ENCODE measurements at places on chromosomes 1 and 21.

DNA sequence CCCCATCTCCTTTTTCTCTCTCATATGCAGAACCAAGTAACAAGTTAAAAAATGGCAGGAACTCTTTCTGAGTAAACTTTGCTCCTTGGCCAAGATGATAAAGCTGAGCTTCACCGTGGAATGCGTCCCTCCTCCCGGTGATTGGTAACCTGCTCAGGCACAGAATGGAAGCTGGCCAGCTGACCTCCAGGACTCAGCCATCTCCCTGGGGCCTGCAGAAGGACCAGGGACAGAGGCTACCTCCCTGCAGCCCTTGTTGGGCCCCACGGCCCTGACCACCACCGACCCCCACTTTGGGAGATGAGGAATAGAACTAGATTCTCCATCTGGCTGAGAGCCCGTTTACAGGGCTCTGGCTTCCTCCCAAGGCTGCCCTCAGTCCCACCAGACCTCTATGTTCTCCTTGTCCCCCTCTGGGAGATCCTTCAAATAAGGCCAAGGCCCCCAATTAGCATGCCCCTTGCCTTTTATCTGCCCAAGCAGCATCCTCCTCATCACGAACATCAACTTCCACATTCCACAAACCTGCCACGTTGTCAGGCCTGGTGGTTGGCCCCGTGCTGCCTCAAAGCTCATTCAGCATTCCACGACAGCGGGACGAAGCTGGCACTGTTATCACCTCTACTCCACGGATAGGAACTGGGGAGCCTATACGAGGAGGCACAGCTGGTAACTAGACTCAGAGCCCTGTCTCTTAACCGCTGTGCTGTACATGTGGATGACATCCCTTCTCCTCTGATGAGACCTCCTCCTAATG lies 74.2 kb downstream of the CD34 start:
- DNase-seq, result no peak

DNA sequence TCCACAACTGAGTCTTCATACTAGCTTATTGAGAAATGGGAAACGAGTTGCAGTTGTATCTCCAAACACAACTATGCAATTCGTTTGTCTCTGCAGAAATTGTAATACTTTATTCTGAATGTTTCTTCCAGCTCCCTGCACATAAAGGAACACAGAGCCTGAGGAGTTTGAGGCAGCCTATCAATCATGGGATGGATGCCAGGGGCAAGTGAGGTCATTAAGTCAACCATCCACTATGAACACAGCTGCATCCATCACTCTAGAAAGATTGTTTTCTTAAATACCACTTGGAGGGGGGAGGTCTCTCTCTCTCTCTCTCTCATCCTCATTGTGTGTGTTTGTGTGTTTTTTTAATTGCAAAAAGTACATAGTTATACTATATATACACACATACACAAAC lies 2.9 kb upstream of the PSMB2 start:
- no peak for DNase-seq

DNA sequence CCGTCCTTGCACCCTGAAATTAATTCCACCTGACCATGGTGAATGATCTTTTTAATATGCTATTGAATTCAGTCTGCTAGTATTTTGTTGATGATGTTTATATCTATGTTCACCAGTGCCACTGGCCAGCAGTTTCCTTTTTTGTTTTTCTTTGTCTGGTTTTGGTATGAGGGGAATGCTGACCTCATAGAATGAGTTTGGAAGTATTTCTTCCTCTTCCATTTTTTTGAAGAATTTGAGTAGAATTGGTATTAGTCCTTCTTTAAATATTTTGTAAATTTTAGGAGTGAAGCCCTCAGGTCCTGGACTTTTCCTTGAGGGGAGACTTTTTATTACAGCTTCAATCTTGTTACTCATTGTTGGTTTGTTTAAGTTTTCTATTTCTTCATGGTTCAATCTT lies 231.6 kb downstream of the MRPL39 start:
- DNase-seq, result no peak

GRCh38 chr1:220544901-220545303 lies 17.0 kb downstream of the MARK1 start:
- DNase-seq, result no peak

DNA sequence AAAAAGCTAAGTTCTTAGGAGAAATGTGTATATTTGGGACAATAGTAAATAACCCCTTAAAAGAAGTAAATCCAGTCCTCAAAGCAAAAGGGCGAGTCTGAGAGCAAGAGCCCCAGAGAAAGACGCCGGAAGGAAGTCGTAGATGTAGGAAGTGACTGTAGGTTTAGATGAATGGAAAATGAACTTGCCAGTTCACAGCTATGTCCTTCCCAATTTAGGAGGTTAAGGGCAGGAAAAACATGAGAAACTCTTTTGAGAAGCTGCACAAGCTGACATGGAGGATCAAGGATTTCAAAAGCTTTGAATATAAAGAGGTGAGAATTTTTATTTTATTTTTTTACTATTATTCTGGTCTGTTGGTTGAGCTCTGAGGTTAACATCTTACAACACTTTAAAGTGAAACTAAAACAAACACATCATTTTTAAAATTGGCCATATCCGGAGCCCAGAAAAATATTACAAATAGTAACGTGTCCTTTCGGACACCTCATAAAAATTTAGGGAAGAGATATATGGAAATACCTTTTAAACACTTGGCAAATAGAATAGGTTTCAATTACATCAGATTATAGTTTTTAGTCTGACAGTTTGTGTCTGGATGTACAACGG lies 1178.6 kb downstream of the MRPL39 start:
- DNase-seq, result no peak

DNA sequence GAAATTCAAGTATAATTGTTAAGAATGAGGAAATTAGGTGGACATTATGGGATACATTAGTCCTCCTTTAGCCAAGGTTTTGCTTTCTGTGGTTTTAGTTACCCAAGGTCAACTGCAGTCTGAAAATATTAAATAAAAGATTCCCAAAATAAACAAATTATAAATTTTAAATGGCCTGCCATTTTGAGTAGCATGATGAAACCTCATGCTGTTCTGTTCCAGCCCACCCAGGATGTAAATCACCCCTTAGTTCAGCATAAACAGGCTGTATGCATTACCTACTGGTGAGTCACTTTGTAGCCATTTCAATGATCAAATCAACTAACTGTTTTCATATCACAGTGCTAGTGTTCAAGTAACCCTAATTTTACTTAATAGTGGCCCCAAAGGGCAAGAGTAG lies 132.5 kb upstream of the LYPLAL1 start:
- no peak for DNase-seq

DNA sequence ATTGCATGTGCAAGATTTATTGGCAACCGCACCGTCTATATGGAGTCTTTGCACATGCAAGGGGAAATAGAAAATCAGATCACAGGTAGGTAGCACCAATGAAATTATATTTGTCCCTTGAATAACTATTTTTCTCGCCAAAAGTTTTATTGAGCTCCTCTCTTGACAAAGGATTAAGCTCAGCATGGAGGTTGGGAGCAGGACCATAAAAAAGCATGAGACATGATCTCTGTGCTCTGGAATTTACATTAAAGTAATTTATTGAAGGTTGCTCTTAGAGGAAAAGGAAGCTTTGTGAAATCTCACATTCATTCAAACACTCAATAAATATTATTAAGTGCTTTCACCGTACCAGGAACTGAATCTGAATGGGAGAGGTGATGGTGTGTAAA lies 66.0 kb upstream of the UBE2U start:
- DNase-seq, result no peak

- peak; percentile 27 for DNase-seq
Observed at GRCh38 chr1:41925712-41926111, 7.0 kb upstream of the HIVEP3 start.

GRCh38 chr21:46409641-46410406 lies 48.9 kb upstream of the DIP2A start:
- no peak for DNase-seq

DNA sequence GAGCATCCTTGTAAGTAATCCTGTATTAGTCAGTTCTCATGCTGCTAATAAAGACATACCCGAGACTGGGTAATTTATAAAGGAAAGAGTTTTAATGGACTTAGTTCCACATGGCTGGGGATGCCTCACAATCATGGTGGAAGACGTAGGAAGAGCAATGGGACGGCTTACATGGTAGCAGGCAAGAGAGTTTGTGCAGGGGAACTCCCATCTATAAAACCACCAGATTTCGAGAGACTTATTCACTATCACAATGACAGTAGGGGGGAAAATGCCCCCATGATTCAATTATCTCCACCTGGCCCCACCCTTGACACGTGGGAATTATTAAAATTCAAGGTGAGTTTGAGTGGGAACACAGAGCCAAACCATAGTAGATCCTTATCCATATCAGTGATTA lies 124.7 kb downstream of the HIVEP3 start:
- no peak for DNase-seq

DNA sequence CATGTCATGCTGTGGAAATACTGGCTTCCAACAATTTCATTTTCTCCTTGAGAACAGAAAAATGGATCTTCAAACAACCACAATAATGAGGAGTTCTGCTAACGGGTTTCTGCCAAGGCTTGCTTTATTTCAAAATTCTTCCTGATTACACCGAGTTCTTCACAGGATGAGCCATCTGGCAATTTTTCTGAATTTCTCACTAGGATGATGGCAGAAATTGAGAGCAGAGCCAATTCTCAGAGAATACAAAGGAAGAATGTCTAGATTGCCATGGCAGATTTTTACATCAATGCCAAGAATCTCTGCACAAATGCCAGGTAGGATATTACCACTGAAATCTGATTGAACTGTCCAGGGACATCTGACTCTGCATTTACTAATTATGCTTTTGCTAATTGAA lies 619.0 kb upstream of the CHRM3 start:
- no peak for DNase-seq

GRCh38 chr1:203371288-203371687 lies 20.4 kb upstream of the FMOD start:
- no peak for DNase-seq

DNA sequence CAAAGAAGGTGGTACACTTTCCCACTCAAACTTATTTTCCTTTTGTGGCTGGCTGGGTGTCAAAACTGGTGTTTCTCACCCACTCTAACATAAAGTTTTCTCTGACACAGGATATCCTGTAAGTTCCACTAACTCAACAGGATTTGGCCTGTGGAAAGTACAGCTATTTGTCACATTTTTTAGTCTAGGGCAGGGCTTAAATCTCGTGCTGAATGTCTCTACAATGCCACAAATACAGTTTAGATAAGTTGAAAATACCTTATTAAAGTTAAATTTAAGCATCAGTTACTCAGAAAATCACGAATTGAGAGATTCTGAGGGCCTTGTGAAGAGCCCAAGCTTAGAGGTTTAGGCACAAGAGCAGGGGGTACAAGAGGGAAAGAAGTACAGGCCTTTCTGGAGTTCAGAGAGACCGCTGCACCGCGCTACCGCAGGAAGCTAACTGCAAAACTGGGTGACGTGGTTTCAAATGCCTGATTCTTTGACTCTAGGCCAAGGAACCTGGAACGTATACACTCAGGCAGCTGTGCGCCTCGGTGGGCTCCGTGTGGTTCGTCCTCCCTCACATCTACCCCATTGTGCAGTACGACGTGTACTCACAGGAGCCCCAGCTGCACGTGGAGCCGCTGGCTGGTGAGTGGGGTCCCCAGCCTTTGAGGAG lies 23.4 kb upstream of the PWP2 start:
- no peak for DNase-seq

DNA sequence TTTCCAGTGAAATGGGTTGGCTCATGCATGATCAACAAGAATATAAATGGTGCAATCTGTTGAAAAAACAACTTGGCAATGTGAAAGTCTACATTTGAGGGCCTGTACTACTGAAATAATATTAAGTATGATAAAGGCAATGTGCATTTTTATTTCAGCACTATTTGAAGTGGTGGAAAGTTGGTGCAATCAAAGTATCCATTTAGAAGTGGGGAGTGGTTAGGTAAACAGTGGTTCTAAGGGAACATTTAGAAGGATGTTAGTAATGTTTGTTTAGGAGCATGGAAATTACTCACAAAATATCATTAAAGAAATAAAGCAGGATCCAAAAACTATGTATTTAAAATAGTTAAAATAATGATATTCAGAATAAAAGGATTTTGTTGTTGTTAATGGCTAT lies 60.2 kb downstream of the CHRM3 start:
- DNase-seq, result no peak

DNA sequence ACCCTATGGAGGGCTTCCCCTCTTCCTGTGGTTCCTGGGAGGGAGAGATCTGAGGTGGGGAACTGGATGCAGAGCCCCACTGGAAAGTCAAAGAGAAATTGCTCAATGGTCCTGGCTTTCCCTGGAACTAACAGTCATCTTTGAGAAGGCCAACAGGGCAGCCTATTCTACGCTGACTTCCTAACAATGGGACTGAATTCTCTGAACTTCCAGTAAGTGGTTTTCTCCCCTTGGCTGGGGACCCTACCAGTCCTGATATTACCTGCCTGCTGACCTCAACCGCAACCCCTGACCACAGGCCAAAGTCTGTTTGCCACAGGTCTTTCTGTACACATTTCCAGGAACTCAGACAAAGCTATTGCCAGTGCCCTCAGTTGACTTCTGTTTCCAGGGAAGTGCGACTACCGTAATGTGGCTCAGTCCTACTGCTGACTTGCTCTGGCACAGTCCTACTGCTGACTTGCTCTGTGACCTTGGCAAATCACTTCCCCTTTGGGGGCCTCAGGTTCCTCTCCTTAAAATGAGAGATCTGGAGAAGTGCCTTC lies 55.3 kb downstream of the C8B start:
- no peak for DNase-seq

DNA sequence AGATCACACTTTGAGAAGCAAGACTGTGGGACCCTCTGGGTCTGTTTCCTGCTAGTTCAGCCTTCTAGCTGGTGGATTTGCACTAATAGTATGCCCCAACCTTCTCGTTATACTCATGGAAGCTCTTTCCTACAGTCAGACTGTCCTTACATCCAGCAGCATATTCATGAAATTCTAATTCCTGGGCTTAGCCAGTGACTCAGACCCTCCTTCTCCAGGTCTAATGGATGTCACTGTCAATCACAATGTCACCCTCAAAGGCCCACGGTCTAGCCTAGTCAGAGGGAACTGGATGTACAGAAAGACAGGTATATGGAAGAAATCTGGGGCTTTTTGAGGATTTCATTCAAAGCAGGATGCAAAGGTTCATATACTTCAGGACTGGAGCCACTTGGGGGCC lies 72.4 kb downstream of the KCNJ15 start:
- DNase-seq, result no peak

DNA sequence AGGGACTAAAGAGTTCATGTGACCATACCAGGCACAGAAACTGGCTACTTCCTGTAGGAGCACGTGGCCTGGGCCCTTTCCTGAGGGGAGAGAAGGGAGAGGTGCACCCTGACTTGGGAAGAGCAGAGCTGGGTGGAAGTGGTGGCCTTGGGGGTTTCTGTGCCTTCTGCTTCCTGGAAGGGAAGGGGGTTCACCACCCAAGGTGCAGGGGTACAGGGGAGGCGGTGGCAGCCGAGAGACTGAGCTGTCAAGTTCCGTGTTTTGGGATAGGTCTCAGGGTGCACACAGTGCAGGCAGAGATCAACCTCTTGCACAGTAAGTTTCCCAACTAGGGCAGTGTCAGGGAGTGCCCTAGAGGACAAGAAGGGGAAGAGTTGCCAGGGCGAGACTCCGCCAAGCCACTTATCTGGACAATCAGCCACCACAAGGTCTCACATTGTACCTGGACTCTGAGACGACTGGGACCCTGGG lies 10.1 kb downstream of the HECTD3 start:
- DNase-seq, result no peak
